PC-3 (cell line): ENCODE measurements at places on chromosomes 11 and 22.

DNA sequence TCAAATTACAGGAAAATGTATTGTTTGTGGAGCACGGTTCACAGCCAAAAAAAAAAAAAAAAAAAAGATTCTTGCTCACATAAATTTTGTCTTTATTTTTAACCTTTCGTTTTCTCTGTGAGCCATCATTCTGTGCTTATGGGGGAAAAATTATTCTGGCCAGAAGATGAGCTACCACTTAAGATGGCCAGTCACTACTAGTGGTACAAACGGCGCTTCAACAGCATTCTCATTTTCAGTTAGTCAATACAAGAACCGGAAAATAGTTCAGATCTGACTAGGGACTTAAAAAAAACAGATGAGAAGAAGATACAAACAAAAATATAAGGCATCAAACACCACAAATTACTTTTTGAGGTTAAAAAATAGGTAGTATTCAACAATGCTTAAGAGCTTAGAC, 158.6 kb upstream of the CNTN5 start:
- no peak for DNase-seq
- H3K4me3 ChIP-seq: no peak overlapping the region
- H3K36me3 ChIP-seq: no peaks in the 10 kb centered on the region
- H3K27ac ChIP-seq: no peak overlapping the region
- H3K4me1 ChIP-seq: no peaks in the 10 kb centered on the region
- peaks cover 2% of the 10 kb centered on the region; the same call in 1 of the 2 replicates for H3K27me3 ChIP-seq

DNA sequence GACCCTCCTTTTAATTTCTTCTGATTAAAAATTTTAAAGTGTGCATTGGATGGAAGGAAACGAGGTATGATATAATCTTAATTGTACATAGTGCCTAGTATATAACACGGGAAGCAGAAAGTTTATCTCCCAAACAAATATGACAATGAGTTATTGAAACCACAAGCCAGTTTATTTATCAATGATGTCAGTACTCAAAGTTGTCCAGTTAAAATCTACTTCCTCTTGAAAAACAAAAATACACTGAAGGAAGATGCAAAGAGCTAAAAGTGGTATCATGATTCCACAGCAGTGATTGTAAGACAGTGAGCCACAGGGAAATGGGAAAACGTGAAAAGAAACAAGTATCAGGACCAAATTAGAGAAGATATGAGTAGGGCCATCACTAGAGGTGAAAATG, 18.8 kb upstream of the OR5B21 start:
- H3K36me3 ChIP-seq: no peaks in the 10 kb centered on the region
- H3K27ac ChIP-seq: no peak overlapping the region
- H3K4me1 ChIP-seq: peaks cover 8% of the 10 kb centered on the region
- DNase-seq: no peak

GRCh38 chr11:89177691-89178231, at the start of gene TYR:
TSS of gene TYR (plus strand) at chr11:89177875. CDS start at chr11:89177954, 79 bp downstream.
- H3K27me3 ChIP-seq: peaks cover 27% of the 10 kb centered on the region
- H3K27ac ChIP-seq: no peak within 1 kb of the TSS
- no peaks in the 10 kb centered on the region for H3K4me1 ChIP-seq
- H3K36me3 ChIP-seq: no peaks in the 10 kb centered on the region
- H3K4me3 ChIP-seq: no peak within 1 kb of the TSS

- H3K4me3 ChIP-seq: no peak overlapping the region
- H3K27ac ChIP-seq: no peak overlapping the region
- H3K4me1 ChIP-seq: no peaks in the 10 kb centered on the region
- H3K27me3 ChIP-seq: no peaks in the 10 kb centered on the region
These were observed 6.4 kb upstream of the KCNJ11 start for GRCh38 chr11:17394743-17395390.

- peaks cover 16% of the 10 kb centered on the region; the same call in 1 of the 2 replicates for H3K27me3 ChIP-seq
- no peaks in the 10 kb centered on the region for H3K36me3 ChIP-seq
- no peaks in the 10 kb centered on the region for H3K4me1 ChIP-seq
- H3K4me3 ChIP-seq: no peak overlapping the region
- DNase-seq: no peak
These were observed 55.2 kb downstream of the PDE3B start for GRCh38 chr11:14698771-14699170.
